ENCODE measurements at places on chromosomes 2 and 18. TPM values are rescaled to one million over a fixed set of nuclear protein-coding genes. Genes with fewer than 3 reads are reported as not detected.

GRCh38 chr2:219296142-219296541, 13.1 kb downstream of the PTPRN start:
- no peak for DNase-seq

- no peak for DNase-seq
These were observed 27.4 kb downstream of the DBI start for GRCh38 chr2:119393971-119394748.

GRCh38 chr18:54828986-54829385, 709 bp downstream of the RAB27B start:
- DNase-seq = no peak

DNA sequence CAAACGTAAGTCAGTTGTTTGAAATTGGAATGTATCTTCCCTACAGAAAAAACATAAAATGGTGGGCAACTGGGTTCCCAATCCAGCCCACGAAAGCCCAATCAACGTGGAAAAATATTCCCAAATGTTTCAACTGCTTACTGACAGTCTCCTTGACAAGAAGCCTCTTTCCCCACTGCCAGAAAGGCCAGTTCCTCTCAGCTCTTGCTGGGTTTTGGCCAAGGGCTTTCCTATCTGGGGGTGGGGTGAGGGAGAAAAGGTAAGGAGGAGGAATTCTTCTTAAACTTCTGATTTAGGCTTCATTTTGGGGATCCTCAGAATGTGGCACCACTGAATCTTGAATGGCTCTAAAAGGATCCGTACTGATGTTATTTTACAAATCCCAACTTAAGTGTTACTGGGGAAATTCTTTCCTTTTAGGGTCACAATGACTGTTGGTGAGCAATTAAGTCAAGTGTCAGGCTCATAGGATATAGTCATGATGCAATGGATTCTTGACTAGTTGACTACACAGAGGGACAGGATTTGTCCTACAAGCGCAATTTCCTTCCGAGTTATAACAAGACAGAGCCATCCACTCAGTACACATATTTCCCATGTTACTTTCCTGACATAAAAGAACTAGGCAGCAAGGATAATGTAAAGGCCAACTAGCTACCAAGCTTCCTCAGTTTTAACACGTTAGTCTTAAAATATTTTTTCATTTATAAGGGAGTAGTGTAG, 73.6 kb downstream of the SPRED2 start:
- no peak for DNase-seq

GRCh38 chr18:63762518-63762917, 12.7 kb upstream of the SERPINB7 start:
- DNase-seq = no peak

DNA sequence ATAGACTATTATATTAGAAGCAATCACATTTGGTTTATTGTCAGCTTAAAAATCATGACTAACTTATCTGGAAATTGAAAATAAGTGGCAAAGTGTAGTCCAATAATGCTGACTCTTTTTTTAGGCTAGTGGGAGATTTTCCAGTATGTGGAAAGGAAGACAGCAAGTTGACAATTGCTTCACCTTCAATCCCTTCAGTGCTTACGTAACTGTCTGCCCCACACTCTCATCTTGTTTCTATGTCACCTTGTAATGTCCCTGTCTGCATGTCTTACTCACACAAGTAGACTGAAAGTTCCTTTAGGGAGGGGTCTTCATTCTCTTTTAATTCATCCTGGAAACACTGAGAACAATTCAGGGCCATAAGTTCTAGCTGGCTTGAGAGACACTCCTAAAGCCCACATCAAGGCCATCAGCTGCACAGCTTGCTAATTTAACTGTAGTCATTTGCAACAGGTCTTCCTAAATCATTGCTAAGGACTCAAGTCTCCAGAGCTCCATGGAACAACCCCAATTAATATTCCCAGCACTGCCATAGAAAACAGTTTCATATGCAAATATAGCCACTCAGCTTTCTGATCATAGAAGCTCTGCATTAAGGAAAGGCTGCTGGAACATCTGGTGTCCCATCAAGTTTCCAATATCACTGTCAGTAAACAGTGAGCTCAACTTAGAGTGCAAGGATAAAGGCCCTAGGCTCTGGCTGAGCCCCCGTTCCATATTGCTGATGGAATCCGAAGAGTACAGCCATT, 230.5 kb downstream of the ETAA1 start:
- DNase-seq = no peak

- DNase-seq = no peak
These were observed 49.3 kb downstream of the SP110 start for GRCh38 chr2:230170532-230170931.

GRCh38 chr18:24270937-24271380, 126.7 kb downstream of the OSBPL1A start:
- DNase-seq = no peak

DNA sequence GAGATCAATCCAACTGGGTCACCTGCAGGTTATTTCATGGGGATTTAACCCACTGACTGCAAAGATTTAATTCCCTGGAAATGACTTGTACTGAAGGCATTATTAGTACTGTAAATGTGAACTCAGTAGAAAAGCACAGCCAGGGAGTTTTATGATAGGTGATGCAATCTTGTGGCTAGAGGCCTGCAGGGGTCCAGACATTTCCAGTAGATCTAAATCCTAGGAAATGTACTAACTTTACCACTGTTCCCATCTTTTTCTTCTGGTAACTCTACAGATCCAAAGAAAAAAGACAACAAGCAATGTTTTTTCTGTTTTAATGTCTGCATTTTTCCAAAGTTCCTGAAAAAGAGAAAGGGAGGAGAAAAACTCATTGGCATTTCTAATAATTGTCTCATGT, 500.1 kb downstream of the ARHGAP15 start:
- DNase-seq = no peak

GRCh38 chr2:112848833-112849232, 12.3 kb upstream of the IL1B start:
- DNase-seq = no peak

DNA sequence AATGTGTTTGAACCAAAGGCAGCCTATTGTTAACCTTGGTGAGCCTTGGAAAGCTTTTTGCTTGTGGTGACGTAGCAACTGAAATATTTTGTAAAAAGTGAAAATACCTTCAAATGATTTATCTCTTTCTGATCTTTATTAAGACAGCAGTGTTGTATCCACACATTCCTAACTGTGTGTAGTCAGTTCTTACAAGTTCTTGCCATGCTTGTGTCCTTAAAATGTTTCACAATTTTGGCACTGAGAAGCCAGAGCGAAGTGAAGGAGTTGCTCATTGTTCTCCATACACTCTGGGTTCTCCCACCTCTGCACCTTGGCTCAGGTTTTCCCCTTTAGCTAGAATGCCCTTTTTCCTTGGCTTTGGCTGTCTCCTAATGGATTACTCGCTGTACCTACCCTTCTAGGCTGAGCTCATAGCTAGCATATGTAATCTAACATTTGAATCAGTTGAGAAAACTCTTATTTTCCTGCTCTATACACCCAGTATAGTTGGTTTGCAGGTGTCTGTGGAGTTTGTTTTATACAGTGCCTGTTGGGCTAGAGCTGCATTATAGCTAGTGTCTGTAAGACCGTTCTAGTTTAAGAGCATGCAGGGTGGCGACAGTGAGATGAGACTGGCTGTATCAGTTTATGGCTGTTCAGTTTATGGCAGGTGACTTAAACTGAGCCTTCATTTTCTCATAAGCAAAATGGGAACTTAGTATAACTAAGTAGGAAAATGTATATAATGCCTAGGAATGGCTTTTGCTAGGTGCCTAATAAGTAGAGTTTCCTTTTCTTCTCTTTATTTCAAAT, 45.5 kb downstream of the FMNL2 start:
- no peak for DNase-seq

GRCh38 chr2:230998882-230999281, 3.0 kb downstream of the SPATA3 start:
- DNase-seq = no peak

DNA sequence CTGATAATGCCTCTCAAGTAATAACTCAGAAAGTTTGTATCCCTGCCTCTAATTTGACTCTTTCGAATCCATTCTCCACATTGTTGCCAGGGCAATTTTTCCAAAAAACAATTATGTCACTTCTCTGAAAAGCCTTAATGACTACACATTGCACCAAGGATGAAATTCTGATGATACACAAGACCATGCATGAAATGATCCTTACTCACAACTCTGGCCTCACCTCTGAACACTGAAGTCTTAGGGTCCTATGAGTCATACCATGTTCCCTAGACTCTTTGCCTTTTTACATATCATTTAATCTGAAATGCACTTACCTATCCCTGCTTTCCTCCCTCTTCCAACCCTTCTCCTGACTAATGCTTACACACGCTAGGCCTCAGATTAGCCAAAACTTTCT, 51.0 kb downstream of the WDPCP start:
- DNase-seq = no peak

- DNase-seq = peak; percentile 54
These were observed 1.8 kb downstream of the ZCCHC2 start for GRCh38 chr18:62524440-62525200.

DNA sequence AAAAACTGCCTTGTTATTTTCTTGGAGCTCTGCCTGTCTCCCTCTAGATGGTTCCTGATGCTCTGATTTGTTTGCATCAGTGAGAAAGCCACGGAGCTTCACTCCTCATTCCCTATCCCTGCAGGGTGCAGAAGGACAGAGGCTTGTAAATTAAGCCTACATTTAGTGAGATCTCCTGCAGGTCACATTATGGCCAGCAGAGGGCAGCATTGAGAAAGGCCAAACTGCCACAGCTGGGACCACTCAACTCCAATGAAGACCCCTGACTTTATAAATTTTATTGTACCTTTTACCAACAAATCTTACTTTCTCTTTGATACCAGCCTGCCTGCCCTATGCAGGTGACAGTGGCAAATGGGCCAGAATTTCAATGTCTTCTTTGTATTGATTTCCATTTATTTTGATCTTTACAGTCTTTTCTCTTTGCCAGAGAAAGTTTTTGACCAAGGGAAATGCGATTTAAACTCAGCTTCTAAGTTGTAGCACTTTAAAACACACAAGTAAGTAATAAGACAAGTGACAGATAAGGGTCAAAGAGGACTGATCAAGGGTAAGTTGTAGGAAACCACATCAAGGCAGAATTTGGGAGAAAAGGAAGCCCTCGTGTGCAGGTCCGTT, 1029.1 kb upstream of the KLHL29 start:
- DNase-seq = peak; percentile 73

- DNase-seq = no peak
These were observed 302.2 kb downstream of the CNTNAP5 start for GRCh38 chr2:124327303-124327702.

DNA sequence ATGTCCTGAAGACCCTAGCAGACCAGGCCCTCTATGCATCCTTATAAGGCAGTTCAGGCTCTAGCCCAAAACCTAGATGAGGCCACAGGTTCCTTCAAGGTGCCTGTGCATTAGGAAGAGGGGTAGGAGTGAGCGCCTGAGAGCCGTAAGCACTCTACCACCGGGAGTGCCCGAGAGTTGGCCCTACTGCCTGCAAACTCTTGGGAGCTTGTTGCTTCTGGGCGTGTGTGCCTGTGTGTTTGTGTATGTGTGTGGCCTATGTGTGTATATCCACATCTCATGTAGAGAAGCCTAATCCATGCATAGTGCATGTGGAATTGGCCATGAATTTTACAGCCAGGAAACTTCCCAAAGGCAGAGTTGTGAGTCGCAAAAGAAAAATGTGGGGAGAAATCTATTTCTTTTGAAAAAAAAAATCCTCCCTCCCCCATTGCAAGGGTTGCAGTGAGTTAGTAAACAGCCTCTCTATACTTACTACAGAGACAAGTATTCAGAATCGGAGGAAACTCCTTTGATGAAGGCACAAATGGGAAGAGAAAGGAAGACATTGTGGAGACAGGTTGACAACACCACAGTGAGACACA, 96.8 kb downstream of the ADD2 start:
- peak; percentile 15 for DNase-seq

CNDP1 gene
- 0.29 TPM for total RNA-seq

CDH20 gene
- not detected for total RNA-seq

ANO7 gene
- total RNA-seq = 5.2 TPM

DOK6 gene
- 0.20 TPM for total RNA-seq

CYTIP gene
- 0.09 TPM for total RNA-seq

PER2 gene
- 12.9 TPM for total RNA-seq

DNAJC10 gene
- total RNA-seq = 119 TPM

CHPF gene
- total RNA-seq = 45.1 TPM

NHEJ1 gene
- total RNA-seq = 19.7 TPM

IL36A gene
- total RNA-seq = not detected

OTOS gene
- not detected for total RNA-seq

DHRS9 gene
- total RNA-seq = not detected

PRKCE gene
- 1.3 TPM for total RNA-seq

FIGN gene
- 12.9 TPM for total RNA-seq

DES gene
- 3.0 TPM for total RNA-seq

Measured in H9 (cell line).